Fibroblast of skin of right quadriceps (primary cell): ENCODE measurements at places on chromosomes 11 and 22.

DNA sequence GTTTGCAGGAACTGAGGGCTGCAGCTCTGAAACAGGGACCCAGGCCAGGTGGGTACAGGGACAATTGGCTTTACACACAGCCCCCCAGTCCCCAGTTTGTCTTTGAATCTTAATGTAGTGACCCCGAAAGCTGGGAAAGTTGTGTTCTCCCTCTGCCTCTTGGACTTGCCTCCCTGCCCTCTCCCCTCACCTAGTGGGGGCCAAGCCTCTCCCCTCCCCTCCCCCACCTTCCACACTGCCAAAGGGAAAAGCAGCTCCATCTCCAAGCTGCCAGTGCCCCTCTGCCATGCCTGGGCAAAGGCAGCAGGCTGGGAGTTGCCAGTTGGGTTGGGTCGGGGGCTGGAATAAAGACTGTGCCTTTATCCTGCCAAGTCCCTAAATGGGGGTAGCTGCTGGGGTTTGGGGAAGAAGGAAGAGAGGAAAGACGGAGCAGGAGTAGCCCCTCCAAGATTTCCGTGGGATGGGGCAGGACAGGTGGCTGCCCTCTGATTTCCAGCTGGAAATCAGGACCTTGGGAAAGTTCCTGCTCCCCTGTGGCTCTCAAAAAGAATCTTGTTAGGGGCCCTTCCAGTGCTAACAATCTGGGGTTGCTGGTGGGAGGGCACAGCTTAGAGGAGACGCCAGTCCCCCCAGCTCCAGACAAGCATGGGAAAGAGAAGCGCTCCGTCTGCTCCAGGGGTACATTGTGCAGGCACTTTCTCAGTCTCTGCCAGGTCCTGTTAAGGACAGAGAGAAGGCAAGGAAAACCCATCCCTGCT is 2.8 kb upstream of the CLCF1 start:
- DNase-seq, result no peak

DNA sequence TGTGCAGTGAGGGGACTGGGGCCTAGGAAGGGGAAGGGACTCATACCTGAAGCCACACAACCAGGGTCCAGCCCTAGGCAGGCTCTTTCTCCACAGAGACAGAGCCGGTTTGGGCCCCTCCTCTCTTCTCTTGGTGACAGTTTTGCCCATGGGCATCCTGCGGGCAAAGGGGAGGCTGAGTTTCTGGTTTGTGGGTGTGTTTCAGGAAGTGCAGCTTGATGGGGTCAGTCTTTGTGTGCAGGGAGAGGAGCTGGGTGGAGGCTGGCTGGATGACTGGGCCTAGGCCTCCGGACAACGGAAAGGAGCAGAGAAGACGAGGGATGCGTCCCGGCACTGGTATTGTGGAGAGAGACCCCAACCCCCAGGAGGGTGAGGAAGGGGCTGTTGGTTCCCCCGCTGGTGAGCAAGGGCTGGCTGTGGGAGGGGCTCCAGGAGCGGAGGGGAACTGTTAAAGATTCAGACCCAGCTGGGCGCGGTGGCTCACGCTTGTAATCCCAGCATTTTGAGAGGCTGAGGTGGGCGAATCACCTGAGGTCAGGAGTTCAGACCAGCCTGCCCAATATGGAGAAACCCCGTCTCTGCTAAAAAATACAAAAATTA is 23.4 kb upstream of the CELSR1 start:
- DNase-seq, result no peak

- DNase-seq, result no peak
These were observed 5.9 kb upstream of the SOX10 start for GRCh38 chr22:37990301-37990700.

DNA sequence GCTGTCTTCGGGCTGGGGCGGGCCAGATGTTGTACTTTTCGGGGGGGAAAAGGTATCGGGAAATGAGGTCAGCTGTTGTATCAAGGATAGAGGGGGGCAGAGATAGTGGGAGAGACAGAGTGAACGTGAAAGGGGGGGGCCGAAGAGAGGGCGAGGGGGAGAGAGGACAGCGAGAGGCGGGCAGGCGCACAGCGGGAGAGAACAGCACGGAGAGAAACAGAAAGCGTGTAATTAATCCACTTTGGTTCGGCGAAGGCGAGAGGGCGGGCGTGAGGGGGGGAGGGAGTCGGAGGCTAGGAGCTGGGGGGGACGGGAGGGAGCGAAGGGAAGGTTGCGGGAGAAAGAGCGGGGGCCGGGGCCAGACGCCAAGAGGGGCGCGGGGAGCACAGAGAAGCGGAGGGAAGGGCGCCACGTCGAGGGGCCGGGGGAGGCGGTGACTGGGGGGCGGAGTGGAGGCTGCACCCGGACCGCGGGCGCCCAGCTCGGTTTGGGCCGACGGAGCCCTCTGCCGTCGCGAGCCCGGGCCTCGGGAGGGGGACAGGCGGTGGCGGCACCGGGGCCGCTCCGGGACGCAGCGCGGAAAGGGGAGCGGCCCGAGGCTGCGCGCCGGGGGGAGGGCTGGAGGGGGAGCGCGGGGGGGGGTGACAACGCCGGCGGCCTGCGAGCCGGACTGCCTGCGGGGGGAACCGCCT is 612 bp downstream of the IGF2 start:
- no peak for DNase-seq

- no peak for DNase-seq
These were observed 194.7 kb downstream of the BRD1 start for GRCh38 chr22:49633010-49633324.

DNA sequence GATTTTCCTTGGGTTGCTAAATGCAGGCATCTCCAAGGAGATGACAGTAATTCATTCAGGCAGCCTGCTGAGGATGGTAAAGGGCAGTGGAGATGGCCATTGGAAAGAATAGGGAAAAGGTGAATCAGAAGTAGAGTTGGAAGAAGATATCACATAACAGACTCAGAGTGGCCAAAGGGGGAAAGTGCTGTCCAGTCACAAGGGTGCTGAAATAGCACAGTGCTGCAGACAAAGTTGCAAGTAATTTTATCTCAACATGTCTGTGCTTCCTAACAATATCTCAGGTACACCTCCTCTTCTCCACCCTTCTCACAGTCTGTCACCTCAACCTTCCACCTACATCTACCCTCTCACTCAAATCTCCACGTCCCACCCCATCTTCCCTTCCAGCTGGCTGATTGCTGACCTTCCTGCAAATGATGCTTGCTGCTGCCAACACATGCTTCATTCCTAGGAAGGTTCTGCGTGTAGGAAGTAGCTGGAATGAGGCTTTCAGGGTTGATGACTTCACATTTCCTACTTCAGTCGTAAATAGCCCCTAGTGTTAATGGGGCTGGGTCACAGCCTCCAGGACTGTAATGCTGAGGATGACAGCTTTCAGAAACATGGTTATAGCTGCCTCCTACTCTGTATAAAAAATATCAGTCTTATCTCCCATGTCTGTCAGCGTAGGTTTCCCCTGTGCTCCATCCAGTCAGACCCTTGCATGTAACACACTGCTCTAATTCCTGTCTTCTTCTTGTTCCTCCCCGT is 123.9 kb downstream of the CTNND1 start:
- no peak for DNase-seq

DNA sequence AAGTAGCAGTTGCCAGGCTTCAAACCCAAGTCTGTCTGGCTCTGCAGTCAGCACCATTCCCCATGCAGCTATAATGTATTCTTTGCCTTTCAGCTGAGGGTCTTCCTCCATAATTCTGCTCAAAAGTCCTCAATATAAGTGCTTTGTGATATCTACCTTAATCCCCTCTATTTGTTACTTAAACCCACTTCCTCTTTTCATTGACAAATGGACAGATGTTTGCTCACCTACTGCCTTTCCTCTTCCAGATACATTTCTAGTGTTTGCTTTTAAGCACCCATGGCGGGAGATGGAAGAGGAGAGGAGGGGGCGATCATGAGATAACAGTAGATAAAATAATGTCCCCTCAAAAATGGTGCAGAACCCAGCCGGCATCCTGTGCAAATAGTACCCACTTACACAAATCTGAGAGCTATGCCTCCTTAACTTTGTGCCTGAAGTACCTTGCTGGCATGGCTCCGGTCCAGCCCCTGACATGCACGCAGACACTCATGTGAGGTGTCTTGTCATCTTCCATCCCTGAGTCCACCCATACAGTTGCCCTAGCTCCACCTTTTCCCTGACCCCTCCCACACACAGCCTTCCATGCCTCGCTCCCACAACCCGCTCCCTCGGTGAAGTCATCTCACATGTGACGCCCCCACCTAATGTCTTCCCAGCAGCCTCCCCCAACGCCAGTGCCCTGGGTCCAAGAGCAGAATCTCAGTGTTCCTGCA is 109.6 kb downstream of the TRIM29 start:
- DNase-seq, result no peak

DNA sequence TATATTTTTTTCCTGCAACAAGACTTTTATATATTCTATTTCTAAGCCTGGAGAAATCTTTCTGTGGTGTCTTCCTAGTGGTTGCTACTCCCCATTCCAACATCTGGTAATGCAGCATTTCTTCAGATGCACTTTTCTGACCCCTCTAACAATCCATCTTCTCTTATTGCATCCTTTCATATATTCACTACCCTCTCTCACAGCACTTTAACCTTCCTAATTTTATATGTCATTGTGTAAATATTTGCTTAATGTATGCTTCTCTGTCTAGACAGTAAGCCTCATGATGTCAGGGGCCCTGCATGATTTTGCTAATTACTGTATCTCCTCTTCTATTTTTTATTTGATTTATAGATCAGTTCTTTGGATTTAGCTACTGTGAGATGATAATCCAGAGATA is 701.6 kb downstream of the KCNA4 start:
- DNase-seq, result no peak

GRCh38 chr22:48188231-48188721 is 1425.8 kb downstream of the TBC1D22A start:
- peak; percentile 6 for DNase-seq

- DNase-seq, result no peak
These were observed 78.4 kb downstream of the BRD1 start for GRCh38 chr22:49749227-49749626.

DNA sequence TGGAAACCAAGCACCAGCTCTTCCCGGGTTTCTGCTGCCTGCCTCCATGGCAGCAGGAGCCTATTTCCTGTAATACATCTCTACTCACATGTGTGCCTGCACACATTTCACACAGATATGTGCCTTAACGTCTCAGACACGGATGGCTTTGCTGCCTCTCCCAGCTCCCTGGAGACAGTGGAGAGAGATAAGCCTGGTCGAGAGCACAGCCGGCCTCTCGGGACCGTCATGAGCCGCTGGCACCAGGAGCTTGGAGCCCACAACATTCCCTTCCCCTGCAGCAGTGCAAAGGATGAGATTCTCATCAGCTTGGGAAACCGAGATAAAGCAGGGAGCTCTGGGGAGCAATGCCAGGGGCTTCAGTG is 587.7 kb downstream of the BRD1 start:
- DNase-seq, result no peak

- DNase-seq, result no peak
These were observed 40.9 kb downstream of the TBX1 start for GRCh38 chr22:19801340-19802000.

DNA sequence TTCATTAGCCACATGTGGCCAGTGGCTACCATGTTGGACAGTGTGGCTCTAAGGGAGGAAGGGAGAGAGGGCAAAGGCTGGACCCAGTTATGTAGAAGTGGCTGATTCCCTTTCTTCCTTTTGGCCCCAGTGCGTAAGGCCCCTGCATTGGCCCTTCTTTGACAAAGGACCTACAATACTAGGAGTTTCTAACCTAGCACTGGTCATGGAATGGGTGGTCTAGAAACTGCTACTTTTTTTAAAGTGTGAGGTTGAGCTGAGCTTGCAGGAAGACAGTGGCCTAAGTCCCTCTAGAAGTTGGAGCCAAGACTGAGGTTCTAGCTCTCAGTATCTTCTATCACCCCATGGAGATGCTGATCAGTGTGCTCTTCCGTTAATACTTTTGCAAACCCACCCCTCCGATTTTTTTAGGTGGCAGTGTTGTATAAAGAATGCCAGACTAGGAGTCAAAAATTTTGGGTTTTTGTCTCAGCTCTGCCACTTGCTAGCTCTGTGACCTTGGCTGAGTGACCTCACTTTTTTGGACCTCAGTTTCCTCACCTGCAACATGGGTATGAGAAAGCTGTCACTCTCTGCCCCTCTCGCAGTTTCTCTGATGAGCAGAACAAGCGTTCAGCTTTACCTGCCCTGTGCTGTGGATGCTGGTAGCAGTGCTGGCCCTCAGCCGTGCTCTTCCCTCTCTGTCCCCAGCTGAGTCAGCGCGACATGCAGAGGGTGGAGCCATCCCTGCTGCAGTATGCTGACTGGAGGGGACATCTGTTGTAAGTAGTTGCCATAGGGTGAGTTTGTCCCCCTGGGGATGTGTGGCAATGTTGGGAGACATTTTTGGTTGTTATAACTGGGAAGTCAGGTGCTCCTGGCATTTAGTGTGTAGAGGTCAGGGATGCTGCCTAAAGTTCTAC is 6.9 kb downstream of the ACCS start:
- DNase-seq, result no peak

DNA sequence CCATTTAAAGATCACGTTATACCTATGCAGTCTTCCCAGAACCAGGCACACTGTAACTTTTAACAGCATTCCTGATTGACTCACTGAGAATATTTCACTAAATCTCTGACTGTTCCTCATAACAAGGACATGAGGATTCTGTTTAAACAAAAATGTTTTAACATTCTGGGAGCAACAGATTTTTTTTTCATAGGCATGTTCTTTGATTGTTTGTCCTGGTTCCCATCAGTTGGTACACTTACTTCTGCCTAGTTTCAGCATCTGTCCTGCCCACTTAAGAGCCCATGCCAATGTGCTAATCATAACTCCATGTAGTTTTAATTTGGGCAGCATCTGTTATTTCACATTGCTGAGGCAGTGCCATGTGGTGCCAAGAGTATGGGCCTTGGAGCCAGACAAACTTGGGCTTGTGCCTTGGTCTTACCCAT is 138.5 kb upstream of the CTSC start:
- peak; percentile 58 for DNase-seq
